ENCODE measurements at places on chromosomes 2 and 18.

DNA sequence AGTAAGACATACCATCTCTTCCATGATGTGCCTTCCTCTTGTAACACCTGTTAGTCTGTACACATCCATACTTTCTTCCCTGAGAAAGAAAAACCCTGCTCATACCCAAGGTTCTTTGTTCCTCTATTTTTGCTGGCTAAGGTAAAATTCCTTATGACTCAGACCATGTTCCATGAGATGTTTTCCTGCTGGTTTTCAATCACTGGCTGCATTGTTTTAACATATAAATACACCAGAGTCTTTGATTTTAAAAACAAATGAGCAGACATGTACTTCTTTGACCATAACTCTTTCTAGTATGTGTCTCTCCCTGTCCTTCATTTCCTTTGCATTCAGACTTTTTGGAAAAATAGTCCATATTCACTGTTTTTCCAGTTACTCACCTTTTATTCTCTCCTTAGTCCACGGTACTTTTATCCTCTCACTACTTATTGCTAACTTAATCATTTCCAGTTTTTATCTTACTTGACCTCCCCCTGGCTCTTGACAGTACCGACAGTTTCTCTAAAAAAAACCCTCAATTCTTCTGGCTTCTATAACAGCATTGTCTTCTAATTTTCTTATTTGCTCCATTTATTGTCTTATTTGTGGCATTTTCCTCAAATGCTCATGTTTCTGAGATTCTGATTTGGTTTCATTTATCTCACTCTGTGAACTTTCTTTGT is 4.3 kb downstream of the VAPA start:
- DNase-seq = no peak

GRCh38 chr18:22169889-22170420 is 566 bp downstream of the GATA6 start:
- no peak for DNase-seq

- peak; percentile 55 for DNase-seq
Measured at GRCh38 chr2:24920098-24920808, at the start of gene ADCY3. ADCY3 (minus strand) TSS chr2:24920237; CDS start chr2:24918987, 1,250 bp downstream.

GRCh38 chr2:96144481-96145035 is 682 bp downstream of the DUSP2 start:
- no peak for DNase-seq

GRCh38 chr18:6732952-6733351 is 3.4 kb downstream of the ARHGAP28 start:
- DNase-seq = no peak

GRCh38 chr2:188089901-188090300 is 201.8 kb upstream of the GULP1 start:
- DNase-seq = no peak

DNA sequence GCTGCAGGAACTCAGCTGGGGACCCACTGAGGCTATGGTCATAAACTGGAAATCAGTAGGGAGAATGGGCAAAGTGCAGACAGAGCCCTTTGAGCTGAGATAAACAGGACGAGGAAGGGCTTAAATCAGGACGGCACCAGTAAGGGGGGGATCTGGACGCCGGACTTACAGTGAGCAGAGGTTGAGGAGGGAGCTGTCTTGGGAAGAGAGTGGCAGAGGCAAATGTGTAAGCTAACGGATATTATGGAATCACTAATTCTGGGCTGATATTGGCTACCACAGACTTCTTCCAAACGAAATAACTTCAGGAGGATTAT is 539 bp downstream of the CYP27A1 start:
- no peak for DNase-seq

- no peak for DNase-seq
Measured at GRCh38 chr18:56083097-56083521, 495.1 kb upstream of the TCF4 start.

- DNase-seq = no peak
Measured at GRCh38 chr2:157785200-157785599, 90.9 kb downstream of the ACVR1 start.

GRCh38 chr2:180979749-180980105 is 678 bp upstream of the UBE2E3 start:
- DNase-seq = no peak

- DNase-seq = no peak
Measured at GRCh38 chr2:178177066-178177679, 17.1 kb upstream of the OSBPL6 start.

GRCh38 chr18:30248056-30248455 is 794.5 kb downstream of the DSC3 start:
- no peak for DNase-seq

- no peak for DNase-seq
Measured at GRCh38 chr2:17821535-17822444, 5.5 kb downstream of the MSGN1 start.

DNA sequence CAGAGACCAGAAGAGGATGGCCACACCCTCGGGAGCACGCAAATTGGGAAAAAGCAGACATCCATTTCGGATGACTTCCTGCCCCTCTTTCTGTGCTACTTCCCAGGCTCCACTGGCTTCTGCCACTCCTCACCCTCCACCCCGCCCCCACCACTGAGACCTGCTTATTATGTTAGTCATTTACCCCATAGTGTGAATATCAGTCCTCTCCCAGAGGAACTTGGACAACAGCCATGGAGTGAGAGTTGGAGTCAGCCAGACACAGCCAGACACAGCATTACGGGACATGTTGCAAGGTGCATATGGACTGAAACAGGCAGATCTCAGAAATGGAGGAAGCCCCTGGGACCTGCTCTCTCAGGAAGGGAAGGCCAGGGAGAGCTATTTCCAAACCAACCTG is 51.8 kb downstream of the CTIF start:
- DNase-seq = no peak
